Neural progenitor cell (in vitro differentiated cells): ENCODE measurements at places on chromosomes 13 and 19.

GRCh38 chr13:32245555-32245954 lies 69.6 kb downstream of the ZAR1L start:
- H3K4me3 ChIP-seq: no peak overlapping the region
- no peak overlapping the region for H3K27ac ChIP-seq
- peaks cover 4% of the 10 kb centered on the region for H3K4me1 ChIP-seq
- H3K27me3 ChIP-seq: no peaks in the 10 kb centered on the region

DNA sequence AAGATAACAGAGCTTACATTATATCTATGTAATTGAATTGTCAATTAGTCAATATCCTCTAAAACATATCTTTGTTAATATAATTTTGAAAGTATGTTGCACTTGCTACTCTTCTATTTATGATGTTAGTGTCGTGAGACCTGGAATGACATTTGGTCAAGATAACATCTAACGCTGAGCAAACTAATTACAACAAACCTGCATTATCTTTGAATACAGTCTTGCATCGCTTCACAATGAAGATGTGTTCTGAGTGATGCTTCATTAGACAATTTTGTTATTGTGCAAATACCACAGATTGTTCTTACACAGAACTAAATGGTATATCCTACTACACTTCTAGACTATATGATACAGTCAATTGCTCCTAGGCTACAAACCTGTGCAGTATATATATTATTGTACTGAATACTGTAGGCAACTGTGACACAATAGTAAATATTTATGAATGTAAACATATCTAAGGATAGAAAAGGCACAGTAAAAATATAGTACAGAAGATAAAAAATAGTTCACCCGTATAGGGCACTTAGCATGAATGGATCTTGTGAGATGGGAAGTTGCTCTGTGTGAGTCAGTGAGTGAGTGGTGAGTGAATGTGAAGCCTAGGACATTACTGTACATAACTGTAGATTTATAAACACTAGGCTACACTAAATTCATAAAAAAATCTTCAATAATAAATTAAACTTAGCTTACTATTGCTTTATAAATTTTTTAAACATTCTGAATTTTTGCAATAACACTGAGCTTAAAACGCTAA lies 1773.8 kb downstream of the PCDH9 start:
- H3K27me3 ChIP-seq: no peaks in the 10 kb centered on the region
- H3K4me3 ChIP-seq: no peak overlapping the region
- no peak overlapping the region for H3K27ac ChIP-seq
- no peak for DNase-seq
- peaks cover 3% of the 10 kb centered on the region for H3K4me1 ChIP-seq

DNA sequence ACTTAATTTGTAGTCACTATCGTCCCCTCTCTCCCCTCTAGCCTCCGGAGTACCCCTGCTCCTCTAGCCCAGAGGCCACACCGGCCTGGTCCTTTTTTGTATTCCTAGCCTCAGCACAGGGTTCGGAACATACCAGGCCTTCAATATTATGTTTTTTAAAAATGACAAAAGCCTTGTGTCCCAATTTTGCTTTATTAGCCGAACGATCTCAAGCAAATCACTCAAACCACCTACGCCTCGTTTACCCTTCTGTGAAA lies 463 bp upstream of the POMP start:
- no peaks in the 10 kb centered on the region for H3K27me3 ChIP-seq
- no peak for DNase-seq
- H3K4me3 ChIP-seq: peak overlapping the region; percentile 82
- H3K27ac ChIP-seq: no peak overlapping the region

DNA sequence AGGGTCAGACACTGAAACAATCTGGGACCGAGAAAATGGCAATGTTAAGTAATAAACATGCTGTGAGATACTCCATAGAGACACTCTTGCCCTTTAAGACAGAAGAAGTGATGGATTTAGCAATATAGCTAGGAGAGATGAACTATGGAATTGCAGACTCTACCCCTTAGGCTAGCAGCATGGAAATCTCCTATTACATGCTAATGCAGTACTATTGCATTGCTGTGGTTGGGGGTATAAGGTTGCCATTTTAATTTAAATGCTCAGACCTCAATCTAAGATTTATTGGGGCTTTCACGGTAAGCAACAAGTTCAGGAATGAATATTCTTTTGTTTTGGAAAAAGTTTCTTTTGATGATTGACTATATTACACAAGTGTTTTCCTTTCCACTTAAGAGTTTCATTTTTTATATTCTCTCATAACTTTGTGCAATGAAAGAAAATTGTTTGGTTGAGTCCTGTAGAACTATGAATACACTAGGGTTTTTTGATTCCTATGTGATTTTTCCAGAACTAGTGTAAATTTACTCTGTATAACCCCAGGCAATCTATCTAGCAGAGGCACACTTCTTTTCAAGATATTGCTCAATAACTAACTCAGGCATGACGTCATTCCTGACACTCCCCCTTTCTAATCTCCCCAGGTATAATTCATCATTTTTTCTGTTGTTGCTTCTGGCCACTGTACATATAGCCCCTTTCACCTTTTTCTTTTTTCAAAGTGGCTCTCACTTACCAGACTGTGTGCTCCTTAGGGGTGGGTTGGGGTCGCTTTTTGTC lies 394.7 kb upstream of the KLF12 start:
- no peak overlapping the region for H3K4me3 ChIP-seq
- no peaks in the 10 kb centered on the region for H3K4me1 ChIP-seq
- H3K27me3 ChIP-seq: no peaks in the 10 kb centered on the region
- DNase-seq: no peak
- H3K36me3 ChIP-seq: no peaks in the 10 kb centered on the region

DNA sequence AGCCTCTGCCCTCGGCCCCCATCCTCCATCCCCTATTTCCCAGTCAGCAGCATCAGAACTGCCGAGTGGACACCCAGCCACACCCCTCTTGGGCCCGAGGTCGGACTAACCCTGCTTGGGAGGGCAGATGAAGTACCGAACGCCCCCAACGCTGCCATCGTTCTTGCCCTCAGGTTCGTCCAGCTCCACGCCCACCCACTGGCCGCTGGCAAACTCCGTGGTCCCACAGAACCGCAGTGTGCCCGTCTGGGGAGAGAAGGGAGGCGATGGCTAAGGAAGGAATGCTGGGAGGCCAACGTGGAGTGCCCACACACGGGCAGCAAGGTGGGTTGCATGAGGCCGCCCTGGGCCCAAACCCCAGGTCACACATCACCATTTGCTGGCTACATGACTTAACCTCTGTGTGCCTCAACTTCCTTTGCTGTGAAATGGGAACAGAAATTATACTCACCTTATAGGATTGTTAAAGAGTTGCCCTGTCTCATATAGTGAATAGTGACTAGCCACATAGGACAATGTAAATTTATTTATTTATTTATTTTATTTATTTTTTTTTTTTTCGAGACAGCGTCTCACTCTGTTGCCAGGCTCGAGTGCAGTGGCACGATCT lies 5.2 kb upstream of the ALKBH6 start:
- H3K27ac ChIP-seq: no peak overlapping the region
- no peaks in the 10 kb centered on the region for H3K36me3 ChIP-seq
- H3K4me1 ChIP-seq: no peaks in the 10 kb centered on the region
- DNase-seq: no peak

DNA sequence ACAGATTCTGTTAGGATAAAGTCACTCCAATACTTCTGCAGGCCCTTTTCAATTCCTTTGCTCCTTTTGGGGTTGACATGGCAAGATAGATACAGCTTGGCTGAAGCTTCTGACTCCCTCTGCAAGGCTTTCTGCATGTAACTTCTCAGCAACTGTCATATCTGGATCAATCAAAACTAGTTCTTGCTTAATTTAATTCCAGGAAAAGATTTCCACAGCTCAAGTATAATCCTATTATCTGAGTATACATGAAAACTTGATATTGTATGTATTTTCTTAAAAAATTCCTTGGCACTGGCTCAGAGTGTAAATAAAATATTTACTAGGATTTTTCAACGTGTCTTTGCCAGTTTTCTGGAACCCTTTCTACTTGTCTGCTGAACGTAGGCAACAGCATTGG lies 109.6 kb downstream of the STARD13 start:
- no peak for DNase-seq
- no peak overlapping the region for H3K4me3 ChIP-seq
- peaks cover 44% of the 10 kb centered on the region for H3K27me3 ChIP-seq
- no peak overlapping the region for H3K27ac ChIP-seq
- H3K36me3 ChIP-seq: no peaks in the 10 kb centered on the region

- no peaks in the 10 kb centered on the region for H3K27me3 ChIP-seq
- H3K27ac ChIP-seq: no peak overlapping the region
- H3K4me1 ChIP-seq: peaks cover 3% of the 10 kb centered on the region
- DNase-seq: peak; percentile 58
- no peak overlapping the region for H3K4me3 ChIP-seq
These were observed 73.4 kb upstream of the UBL3 start for GRCh38 chr13:29923554-29924481.

DNA sequence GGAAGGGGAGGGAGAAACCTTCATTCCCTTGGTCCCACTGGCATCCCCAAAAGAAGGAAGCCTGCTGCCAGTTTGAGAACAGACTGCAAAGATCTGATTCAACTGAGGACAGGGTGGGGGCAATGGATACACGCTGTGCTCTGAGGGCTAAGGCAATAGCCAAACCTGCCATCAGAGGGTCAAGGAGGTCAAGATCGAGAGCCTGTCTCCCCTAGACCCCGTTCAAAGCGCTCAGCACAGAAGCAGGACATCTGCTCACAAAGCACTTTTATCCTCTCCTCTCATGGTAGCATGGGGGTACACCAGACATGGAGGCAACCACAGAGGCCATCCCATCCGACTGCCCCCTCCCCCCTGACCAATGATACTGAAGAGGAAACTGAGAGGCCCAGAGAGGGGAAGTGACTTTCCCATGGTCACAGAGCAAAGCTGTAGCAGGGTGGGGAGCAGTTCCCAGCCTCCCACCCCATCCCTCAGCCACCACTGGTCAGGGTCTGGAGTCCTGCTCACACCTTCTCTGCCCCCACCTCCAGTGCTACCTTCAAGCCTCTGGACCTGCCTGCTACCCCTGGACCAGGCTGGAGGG lies 11.1 kb downstream of the POU2F2 start:
- no peak overlapping the region for H3K4me3 ChIP-seq
- no peaks in the 10 kb centered on the region for H3K27me3 ChIP-seq
- no peak overlapping the region for H3K27ac ChIP-seq
- H3K36me3 ChIP-seq: no peaks in the 10 kb centered on the region

- no peaks in the 10 kb centered on the region for H3K36me3 ChIP-seq
- no peak for DNase-seq
- no peak overlapping the region for H3K27ac ChIP-seq
- H3K4me3 ChIP-seq: no peak overlapping the region
- peaks cover 3% of the 10 kb centered on the region for H3K27me3 ChIP-seq
These were observed 9.6 kb upstream of the FGF9 start for GRCh38 chr13:21661097-21661909.

DNA sequence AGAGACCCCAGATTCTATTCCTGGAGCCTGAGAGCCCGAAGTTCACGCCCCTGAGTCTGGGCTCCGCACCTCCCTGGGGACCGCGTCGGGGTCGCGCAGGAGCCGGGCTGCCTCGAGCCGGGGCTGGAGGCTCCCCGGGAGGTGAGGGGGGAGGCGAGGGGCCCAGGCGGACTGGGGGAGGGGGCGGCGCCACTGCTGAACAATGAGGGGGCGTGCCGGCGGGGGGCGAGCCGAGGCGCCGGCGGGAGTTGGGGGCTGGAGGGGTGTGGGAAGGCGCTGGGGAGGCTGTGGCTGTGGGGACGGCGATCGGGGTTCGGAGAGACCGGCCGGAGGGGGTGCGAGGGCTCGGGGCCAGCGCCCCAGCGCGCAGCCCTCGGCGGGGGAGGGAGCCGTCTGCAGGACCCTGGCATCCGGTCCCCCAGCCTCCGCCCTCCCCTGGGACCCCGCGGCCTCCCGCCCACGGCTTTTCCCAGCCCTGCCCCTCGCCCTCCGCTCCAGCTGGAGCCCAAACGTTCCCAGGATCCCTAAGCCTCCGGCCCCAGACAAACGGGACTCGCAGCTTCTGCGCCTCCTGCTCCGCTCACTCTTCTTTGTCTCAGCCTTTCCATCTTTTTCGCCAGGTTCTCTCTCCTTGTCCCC lies 922 bp downstream of the PLEKHG2 start:
- peak overlapping the region; percentile 98 for H3K4me3 ChIP-seq
- peaks cover 20% of the 10 kb centered on the region for H3K4me1 ChIP-seq
- H3K36me3 ChIP-seq: no peaks in the 10 kb centered on the region
- peaks cover 6% of the 10 kb centered on the region for H3K27me3 ChIP-seq
- peak overlapping the region; percentile 82 for H3K27ac ChIP-seq

- peaks cover 11% of the 10 kb centered on the region for H3K4me1 ChIP-seq
- no peaks in the 10 kb centered on the region for H3K27me3 ChIP-seq
- no peak overlapping the region for H3K27ac ChIP-seq
- no peak for DNase-seq
- no peak overlapping the region for H3K4me3 ChIP-seq
These were observed 823.0 kb upstream of the GPC6 start for GRCh38 chr13:92403606-92404005.

- no peak for DNase-seq
- no peak overlapping the region for H3K4me3 ChIP-seq
- H3K27ac ChIP-seq: no peak overlapping the region
- H3K4me1 ChIP-seq: peaks cover 5% of the 10 kb centered on the region
- H3K36me3 ChIP-seq: no peaks in the 10 kb centered on the region
These were observed 5.3 kb upstream of the EPSTI1 start for GRCh38 chr13:42997381-42997780.

- H3K27me3 ChIP-seq: no peaks in the 10 kb centered on the region
- no peaks in the 10 kb centered on the region for H3K36me3 ChIP-seq
- H3K4me3 ChIP-seq: no peak overlapping the region
- no peaks in the 10 kb centered on the region for H3K4me1 ChIP-seq
- DNase-seq: no peak
These were observed 175.7 kb downstream of the FGF9 start for GRCh38 chr13:21846605-21847004.

DNA sequence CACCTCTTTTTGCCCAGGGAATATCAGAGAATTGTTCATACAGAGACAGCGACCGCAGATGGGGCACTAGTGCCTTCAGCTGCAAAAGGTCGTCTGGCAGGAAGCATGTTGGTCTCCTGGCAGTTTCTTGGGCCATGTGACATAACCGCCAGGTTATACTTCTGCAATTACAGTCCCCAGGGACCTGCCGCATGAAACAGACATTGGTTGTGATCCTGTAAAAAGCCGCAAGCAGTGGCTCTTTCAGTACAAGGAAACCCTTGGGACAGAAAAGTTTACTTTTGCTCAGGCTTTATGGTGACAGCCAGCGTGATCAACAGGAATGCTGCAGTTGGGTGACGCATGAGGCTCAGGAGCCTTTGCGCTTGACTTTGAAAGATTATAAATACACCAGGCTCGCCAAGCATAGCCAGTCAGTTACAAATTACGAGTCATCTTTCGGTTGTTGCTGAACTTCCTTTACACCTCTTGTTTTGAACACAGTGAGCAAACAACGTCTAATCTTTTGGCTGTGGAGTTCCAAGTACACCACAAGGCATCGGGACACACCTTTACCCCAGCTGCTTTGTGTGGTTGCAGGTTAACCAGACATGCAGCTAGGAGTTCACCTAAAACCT lies 50.5 kb upstream of the UBE2L5 start:
- no peak overlapping the region for H3K4me3 ChIP-seq
- H3K27ac ChIP-seq: no peak overlapping the region
- H3K27me3 ChIP-seq: no peaks in the 10 kb centered on the region
- H3K36me3 ChIP-seq: no peaks in the 10 kb centered on the region
- no peak for DNase-seq

DNA sequence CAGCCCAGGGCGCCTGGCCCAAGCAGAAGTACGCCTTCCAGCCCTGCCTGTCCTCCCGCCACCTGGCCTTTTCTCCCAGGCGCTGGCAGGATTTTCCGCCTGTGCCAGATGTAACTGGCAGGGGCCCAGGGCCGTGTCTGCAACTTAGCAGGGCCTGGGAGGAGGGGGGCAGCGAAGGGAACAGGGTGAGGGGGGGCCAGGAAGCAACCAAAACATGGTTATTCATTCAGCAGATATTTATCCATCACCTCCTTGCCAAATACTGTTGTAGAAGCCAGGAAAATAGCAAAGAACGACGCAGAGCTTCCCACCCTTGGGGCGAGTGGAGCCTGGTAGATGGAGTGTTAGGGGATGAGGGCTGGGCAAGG lies 5.6 kb downstream of the TLE6 start:
- no peak overlapping the region for H3K4me3 ChIP-seq
- peak; percentile 42 for DNase-seq
- peaks cover 81% of the 10 kb centered on the region for H3K27me3 ChIP-seq
- peaks cover 26% of the 10 kb centered on the region for H3K4me1 ChIP-seq
